Diencephalon (tissue), 1 donor: ENCODE measurements at places on chromosomes 16 and 17. TPM values are rescaled to one million over a fixed set of nuclear protein-coding genes. Genes with fewer than 3 reads are reported as not detected.

SCNN1B gene
- total RNA-seq = 0.23 TPM

SAMD14 gene
- total RNA-seq = 29.8 TPM

CLEC18B gene
- total RNA-seq = 2.3 TPM

CCDC102A gene
- total RNA-seq = 1.6 TPM

CWC25 gene
- 10.6 TPM for total RNA-seq

SULT1A1 gene
- 11.1 TPM for total RNA-seq

WFDC1 gene
- 7.6 TPM for total RNA-seq

SLC6A2 gene
- not detected for total RNA-seq

TOM1L1 gene
- total RNA-seq = 30.9 TPM

CD300E gene
- total RNA-seq = not detected

TBC1D28 gene
- total RNA-seq = not detected

RAP1GAP2 gene
- 28.4 TPM for total RNA-seq

KRT31 gene
- total RNA-seq = 0.23 TPM

RAB26 gene
- 8.1 TPM for total RNA-seq

MYH1 gene
- total RNA-seq = not detected

AATK gene
- total RNA-seq = 17.8 TPM

CRYBA1 gene
- not detected for total RNA-seq

NAGS gene
- total RNA-seq = 4.8 TPM

ITPRIPL2 gene
- total RNA-seq = 9.5 TPM

EME1 gene
- total RNA-seq = 1.4 TPM

TSR3 gene
- total RNA-seq = 43.6 TPM

KRTAP16-1 gene
- total RNA-seq = not detected

CD68 gene
- 5.5 TPM for total RNA-seq

KRT33B gene
- total RNA-seq = not detected

TBC1D3 gene
- not detected for total RNA-seq

TMEM92 gene
- not detected for total RNA-seq

DPEP3 gene
- 0.23 TPM for total RNA-seq

ITGA2B gene
- 2.3 TPM for total RNA-seq

PDE6G gene
- total RNA-seq = not detected
